ENCODE measurements at places on chromosomes 1 and 21. TPM values are rescaled to one million over a fixed set of nuclear protein-coding genes. Genes with fewer than 3 reads are reported as not detected.

The CD1B gene
- total RNA-seq, result 1.0 TPM

The FAM72D gene
- total RNA-seq, result not detected

DNA sequence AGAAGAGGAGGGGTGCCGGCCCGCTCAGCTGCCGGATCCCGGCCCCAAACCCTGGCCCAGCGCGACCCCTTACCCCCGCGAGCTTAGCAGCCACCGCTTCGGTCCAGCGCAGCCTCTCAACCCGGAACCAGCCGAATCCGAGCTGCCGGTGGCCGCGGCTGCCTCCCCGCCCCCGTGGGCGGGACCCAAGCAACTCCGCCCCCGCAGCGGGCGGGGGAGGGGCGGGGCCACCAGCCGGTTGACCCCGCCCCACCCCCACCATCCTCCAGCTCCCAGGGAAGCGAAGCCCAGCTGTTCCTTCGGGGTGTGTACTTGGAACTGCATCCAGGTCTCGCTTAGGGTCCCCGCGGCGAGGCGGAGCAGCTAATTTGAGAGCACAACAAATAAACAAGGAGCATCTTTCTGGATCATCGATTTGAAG lies at the start of gene TRIM62:
TRIM62 (minus strand) TSS at position 123 of the 421 bp plus-strand sequence. CDS start 611 bp downstream, outside the sequence.
- H3K4me1 ChIP-seq, result peaks cover 20% of the 10 kb centered on the region
- peak; percentile 87 for DNase-seq
- peak within 1 kb of the TSS; percentile 63 for H3K4me3 ChIP-seq
- no peaks in the 10 kb centered on the region for H3K27me3 ChIP-seq
- no peaks in the 10 kb centered on the region for H3K36me3 ChIP-seq
- peak within 1 kb of the TSS; percentile 40 for H3K27ac ChIP-seq

- H3K4me1 ChIP-seq, result peaks cover 25% of the 10 kb centered on the region
- H3K36me3 ChIP-seq, result no peaks in the 10 kb centered on the region
- DNase-seq, result no peak
- no peak overlapping the region for H3K27ac ChIP-seq
- H3K4me3 ChIP-seq, result no peak overlapping the region
- no peaks in the 10 kb centered on the region for H3K27me3 ChIP-seq
Observed at GRCh38 chr1:221699577-221699976, 42.3 kb downstream of the DUSP10 start.

DNA sequence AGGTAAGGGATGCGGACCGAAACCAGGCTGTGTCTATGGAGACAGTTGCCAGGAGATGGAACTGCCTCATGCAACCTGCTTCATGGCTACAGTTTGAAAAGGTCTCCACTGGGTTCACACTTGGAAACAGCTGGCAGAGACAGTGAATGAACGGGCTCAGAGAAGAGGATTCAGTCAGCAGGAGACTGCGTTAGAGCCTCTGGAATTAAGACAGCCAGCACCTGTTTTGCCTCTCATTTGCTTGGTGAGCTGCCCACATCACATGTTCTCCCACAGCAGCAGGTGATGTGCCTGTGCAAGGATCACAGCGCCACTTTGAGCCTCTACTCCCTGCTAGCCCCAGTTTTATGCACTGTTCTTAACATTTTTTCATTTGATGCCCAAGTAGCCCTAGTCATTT lies 321.0 kb downstream of the PLPP3 start:
- no peak overlapping the region for H3K27ac ChIP-seq
- H3K4me1 ChIP-seq, result no peaks in the 10 kb centered on the region
- H3K36me3 ChIP-seq, result no peaks in the 10 kb centered on the region
- no peak overlapping the region for H3K4me3 ChIP-seq
- H3K27me3 ChIP-seq, result no peaks in the 10 kb centered on the region
- no peak for DNase-seq

GRCh38 chr1:84961316-84961715 lies 35.6 kb downstream of the MCOLN2 start:
- no peaks in the 10 kb centered on the region for H3K27me3 ChIP-seq
- H3K4me3 ChIP-seq, result no peak overlapping the region
- H3K4me1 ChIP-seq, result no peaks in the 10 kb centered on the region
- no peak for DNase-seq

DNA sequence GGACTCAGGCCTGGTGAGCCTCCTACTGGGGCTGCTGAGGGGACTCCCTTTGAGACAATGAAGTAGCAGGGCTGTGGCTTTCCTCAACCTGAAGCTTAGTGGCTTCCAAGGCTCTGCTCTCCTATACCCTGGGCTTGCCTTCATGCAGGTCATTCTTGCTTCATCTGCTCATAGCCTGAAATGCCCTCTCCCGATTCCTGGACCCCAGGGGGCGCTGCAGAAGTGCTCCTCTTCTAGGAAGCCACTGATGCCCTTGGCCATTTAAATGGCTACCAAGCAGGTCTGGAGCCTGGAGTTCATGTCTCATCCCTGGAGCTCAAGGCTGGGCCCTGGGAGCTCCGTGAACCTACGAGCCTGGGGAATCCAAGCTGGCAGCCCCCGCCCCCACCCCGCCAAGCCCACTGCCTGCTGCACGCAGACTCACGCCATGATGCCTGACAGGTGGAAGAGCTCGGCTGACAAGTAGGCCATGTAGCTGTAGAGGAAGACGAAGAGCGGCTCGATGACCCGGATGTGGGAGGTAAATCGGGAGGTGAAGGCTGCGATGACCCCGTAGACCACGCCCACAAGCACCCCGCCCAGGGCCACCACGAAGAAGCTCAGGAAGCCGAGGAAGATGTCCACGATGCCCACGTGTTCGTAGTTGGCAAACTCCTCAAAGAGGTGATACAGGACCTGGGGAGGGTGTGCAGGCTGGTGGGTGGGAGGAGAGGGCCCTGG lies 45.7 kb downstream of the SLC9A1 start:
- H3K4me3 ChIP-seq, result no peak overlapping the region
- no peaks in the 10 kb centered on the region for H3K27me3 ChIP-seq
- peaks cover 11% of the 10 kb centered on the region for H3K4me1 ChIP-seq
- no peak for DNase-seq
- no peak overlapping the region for H3K27ac ChIP-seq

DNA sequence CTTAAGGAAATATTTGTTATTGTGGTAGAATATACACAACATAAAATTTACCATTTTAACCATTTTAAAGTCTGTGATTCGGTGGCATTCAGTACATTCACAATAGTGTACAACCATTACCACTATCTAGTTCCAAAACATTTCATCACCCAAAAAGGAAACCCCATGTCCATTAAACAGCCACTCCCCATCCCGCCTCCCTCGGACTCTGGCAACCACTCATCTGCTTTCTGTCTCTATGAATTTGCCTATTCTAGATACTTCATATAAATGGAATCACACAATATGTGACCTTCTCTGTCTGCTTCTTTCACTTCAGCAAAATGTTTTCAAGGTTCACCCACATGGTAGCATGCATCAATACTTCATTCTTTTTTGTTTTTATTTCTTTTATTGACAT lies 51.3 kb downstream of the PTP4A2 start:
- H3K27ac ChIP-seq, result no peak overlapping the region
- no peaks in the 10 kb centered on the region for H3K36me3 ChIP-seq
- H3K27me3 ChIP-seq, result no peaks in the 10 kb centered on the region
- no peak for DNase-seq
- no peak overlapping the region for H3K4me3 ChIP-seq

DNA sequence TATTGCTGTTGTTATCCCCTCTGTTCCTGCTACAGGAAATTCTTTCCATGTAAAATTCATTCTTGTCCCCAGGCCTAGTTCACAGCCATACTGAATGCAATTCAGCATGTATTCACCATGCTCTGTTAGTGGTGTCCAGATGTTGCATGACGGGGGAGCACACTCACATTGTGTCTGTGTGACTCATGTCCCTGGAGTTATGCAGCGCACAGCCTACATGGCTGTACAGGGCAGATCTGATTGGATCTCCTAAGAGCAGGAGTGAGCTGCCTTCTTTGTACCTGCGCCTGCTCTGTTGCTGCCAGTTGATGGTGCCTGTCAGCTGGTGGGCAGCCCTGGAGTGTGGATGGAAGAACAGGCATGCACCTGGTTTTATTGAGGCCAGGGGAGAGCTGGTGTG lies 17.6 kb downstream of the HTR6 start:
- H3K4me3 ChIP-seq, result no peak overlapping the region
- no peak overlapping the region for H3K27ac ChIP-seq
- H3K36me3 ChIP-seq, result no peaks in the 10 kb centered on the region
- H3K4me1 ChIP-seq, result no peaks in the 10 kb centered on the region
- DNase-seq, result no peak
- H3K27me3 ChIP-seq, result no peaks in the 10 kb centered on the region

DNA sequence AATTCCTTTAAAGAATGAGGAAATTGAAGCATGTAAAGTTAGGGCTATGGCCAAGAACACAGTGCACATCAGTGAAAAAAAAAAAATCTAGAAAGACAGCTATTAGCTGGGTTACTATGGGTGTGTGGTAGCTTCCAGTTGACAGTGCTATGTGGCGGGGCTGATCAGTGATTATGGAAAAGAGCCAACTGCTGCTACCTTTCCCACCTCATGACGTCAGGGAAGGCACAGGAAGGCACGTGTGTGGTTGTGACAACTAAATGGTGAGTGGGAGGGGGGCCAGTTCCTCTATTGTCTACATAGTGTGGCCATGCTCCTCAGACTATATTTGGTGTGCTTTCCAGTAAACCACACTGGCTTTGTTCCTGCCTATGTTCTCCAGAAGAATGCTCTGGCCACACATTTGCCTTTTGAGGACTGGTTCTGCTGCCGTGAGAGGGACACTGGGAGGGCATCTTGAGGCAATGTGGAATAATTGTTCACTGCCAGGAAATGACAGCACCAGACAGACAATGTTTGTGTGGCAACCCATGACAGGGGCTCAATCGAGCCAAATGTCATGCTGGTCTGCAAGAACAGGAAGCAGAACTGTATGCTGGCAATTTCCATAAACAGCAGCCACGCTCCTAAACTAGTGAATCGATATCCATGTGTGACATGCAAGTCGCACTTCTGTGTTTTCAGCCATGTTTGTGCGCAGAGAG lies 3.0 kb upstream of the SDE2 start:
- H3K27me3 ChIP-seq, result no peaks in the 10 kb centered on the region
- H3K4me1 ChIP-seq, result peaks cover 48% of the 10 kb centered on the region
- H3K27ac ChIP-seq, result peak overlapping the region; percentile 97
- DNase-seq, result peak; percentile 83
- H3K36me3 ChIP-seq, result no peaks in the 10 kb centered on the region

GRCh38 chr21:37939251-37939650 lies 23.0 kb upstream of the KCNJ6 start:
- H3K36me3 ChIP-seq, result no peaks in the 10 kb centered on the region
- DNase-seq, result no peak
- H3K27me3 ChIP-seq, result no peaks in the 10 kb centered on the region
- no peak overlapping the region for H3K4me3 ChIP-seq
- H3K4me1 ChIP-seq, result no peaks in the 10 kb centered on the region

GRCh38 chr1:51247022-51247421 lies 10.9 kb downstream of the RNF11 start:
- no peak for DNase-seq
- no peaks in the 10 kb centered on the region for H3K36me3 ChIP-seq
- no peak overlapping the region for H3K27ac ChIP-seq
- H3K4me3 ChIP-seq, result no peak overlapping the region

DNA sequence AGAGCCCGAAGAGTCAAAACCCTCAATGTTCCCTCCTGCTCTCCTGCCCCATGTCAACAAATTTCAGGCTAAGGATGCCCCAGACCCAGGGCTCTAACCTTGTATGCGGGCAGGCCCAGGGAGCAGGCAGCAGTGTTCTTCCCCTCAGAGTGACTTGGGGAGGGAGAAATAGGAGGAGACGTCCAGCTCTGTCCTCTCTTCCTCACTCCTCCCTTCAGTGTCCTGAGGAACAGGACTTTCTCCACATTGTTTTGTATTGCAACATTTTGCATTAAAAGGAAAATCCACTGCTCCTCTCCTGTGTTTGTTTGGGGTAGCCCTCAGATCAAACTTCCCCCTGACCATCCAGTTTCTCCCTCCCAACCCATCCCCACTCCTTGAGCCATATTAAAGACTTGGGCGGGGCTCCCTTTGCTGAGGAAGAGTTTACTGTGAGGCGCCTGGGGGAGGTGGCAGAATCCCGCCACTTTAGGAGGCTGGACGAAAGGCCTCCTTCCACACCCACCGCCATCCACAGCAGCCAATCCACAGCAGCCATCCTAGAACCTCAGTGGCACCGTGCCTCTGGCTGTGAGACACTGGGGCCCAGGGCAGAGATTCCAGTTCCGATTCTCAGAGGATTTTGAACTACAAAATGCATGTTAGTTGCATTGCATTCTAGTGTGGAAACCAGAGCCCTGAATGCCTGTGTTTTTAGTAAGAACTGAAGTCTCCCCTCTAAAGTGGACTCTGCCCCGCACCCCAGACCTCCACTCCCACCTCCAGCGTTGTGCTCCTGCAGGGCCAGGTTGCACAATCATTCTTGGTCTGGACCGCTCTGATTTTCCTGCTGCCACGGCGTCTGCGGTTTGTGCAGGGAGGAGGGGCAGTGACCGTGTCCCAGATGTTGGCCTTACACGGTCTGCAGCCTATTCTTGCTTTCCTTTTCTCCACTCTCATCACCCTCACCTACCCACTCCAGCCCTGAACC lies 3.0 kb downstream of the OLFML3 start:
- peaks cover 18% of the 10 kb centered on the region for H3K4me1 ChIP-seq
- H3K27ac ChIP-seq, result no peak overlapping the region
- H3K27me3 ChIP-seq, result no peaks in the 10 kb centered on the region
- no peaks in the 10 kb centered on the region for H3K36me3 ChIP-seq
- no peak overlapping the region for H3K4me3 ChIP-seq

- no peak overlapping the region for H3K27ac ChIP-seq
- H3K36me3 ChIP-seq, result no peaks in the 10 kb centered on the region
- no peaks in the 10 kb centered on the region for H3K27me3 ChIP-seq
- H3K4me1 ChIP-seq, result no peaks in the 10 kb centered on the region
Observed at GRCh38 chr1:79040424-79041082, 34.0 kb upstream of the ADGRL4 start.

GRCh38 chr1:202283991-202284390 lies 57.7 kb downstream of the UBE2T start:
- DNase-seq, result no peak
- no peaks in the 10 kb centered on the region for H3K36me3 ChIP-seq
- H3K4me1 ChIP-seq, result peaks cover 11% of the 10 kb centered on the region

DNA sequence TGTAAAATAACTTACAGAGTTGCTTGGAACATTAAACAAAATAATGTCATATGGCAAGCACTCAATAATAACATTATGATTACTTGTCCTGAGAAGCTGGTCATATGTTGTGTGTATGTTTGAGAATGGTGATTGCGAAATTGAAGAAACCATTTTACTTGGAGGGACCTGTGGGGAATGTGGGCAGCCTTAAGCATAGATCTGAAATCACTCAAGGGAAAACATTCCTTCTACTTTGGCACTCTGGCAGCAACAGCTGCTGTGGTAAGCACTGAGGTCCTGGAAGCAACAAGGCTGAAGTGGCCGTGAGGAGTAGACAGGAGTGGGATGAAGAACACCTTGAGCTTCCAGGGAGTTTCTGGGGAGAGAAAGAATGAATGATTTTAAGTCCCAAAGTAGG lies 165.4 kb upstream of the ADAMTS5 start:
- H3K4me1 ChIP-seq, result peaks cover 8% of the 10 kb centered on the region
- H3K4me3 ChIP-seq, result no peak overlapping the region
- no peak overlapping the region for H3K27ac ChIP-seq
- DNase-seq, result no peak

- no peaks in the 10 kb centered on the region for H3K36me3 ChIP-seq
- no peaks in the 10 kb centered on the region for H3K27me3 ChIP-seq
- H3K4me3 ChIP-seq, result no peak overlapping the region
- no peak for DNase-seq
Observed at GRCh38 chr1:231613419-231614349, 12.9 kb upstream of the DISC1 start.

- H3K36me3 ChIP-seq, result no peaks in the 10 kb centered on the region
- DNase-seq, result no peak
- H3K27me3 ChIP-seq, result no peaks in the 10 kb centered on the region
Observed at GRCh38 chr1:6046279-6046678, 591 bp downstream of the KCNAB2 start.

- H3K27ac ChIP-seq, result no peak overlapping the region
- no peak for DNase-seq
- no peaks in the 10 kb centered on the region for H3K27me3 ChIP-seq
- no peak overlapping the region for H3K4me3 ChIP-seq
- H3K36me3 ChIP-seq, result no peaks in the 10 kb centered on the region
Observed at GRCh38 chr1:62601457-62601856, 4.1 kb downstream of the ANGPTL3 start.

Measured in body of pancreas (tissue), 4 donors.